ENCODE measurements at places on chromosomes 5 and 9.

DNA sequence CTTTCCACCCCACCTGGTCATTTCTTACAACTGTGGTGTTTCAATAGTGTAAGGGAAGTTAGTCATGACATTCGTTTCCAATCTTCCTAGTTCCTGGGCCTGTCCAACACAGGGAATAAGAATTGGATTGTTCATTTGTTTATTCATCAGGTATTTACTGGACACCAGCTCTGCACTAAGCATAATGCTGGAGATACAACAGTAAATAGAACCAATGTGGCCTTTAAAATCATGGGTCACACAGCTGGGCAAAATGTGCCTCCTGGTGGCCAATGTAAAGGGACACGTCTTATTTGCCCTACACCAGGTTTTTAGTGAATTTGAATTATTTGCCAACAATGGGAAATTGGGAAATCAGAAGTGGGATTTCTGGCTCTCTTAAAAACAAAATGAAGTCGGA lies 10.4 kb downstream of the ABLIM3 start:
- no peak for DNase-seq

DNA sequence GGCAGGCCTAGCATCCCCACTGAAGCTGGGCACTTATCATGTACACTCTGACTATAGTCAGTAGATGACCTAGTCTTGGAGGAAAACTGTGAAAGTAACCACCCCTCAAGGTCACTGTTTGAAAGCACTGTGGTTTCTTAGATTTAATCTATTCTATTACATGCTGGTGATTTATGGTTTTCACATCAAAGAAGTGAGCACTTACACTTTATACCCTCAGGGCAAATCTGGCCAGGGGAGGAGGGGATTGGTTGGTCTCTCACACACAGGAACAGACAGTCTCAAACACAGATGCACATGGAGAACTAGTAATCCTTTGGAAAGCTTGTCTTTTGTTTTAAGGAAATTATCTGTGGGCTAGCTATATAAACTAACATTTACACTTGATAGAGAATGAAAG lies 17.9 kb upstream of the SPIN1 start:
- DNase-seq, result no peak

- DNase-seq, result no peak
These were observed 3.6 kb upstream of the FUT7 start for GRCh38 chr9:137035507-137035834.

DNA sequence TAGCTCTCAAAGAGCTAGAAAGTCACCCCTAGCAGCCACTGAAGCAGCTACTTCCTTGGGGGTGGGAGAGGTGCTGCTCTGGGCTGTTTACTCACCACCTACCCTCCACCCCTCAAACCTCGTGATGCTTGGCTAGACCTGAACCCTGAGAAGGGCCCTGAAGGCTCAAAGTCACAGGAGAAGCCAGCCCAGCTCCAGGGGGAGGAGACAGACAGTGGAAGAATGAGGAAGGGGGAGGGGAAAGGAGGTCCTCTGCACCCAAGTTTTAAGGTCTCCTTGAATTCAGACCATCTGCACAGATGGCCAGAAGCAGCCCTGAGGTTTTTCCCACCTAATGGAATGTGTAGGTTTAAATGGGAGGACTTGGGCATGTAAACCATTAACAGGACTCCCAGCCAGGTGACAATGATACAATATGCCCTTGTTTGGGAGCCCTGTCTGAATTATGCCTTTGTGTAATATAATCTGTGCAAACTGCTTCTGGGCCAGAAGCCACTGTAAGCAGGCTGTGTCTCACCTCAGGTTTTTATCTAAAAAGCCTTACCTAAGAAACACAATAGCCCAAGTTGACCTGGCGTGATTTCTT lies 180.5 kb downstream of the PIK3R1 start:
- DNase-seq, result no peak

DNA sequence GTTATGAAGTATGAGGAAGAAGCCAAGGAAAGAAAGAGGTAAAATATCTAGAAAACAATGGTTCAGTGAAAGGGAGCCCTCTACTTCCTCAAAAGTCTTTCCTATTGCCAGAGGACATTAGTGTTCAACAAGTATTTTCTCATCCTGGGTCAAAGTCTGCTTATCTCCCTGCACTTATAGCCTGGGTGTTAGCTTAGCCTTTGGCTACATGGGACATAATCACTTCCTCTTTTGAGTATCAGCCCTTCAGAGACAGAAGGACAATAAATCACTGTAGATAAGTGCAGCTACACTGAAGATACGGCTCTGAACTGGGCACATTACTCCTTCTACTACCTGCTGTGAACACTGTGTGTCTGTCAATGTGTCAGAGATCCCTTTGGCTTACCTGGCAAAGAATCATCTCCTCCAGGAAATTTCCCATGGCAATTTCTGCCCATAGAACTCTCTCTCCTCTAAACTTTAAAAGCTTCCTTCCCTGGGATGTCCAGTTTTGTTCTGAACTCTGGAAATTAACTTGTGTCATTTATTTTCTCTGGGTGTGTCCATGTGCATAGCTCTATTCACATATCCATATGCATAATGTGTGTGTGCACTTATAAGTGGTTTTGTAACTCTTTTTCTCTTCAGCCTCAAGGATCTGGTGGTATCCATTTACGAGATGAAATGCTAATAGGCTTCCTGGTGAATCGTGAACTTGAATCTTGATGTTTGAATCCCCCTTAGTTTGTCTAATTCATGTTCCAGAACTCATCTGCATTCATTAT lies 30.0 kb upstream of the RECK start:
- no peak for DNase-seq

- peak; percentile 69 for DNase-seq
These were observed 27.0 kb upstream of the ERGIC1 start for GRCh38 chr5:172806897-172807672.

DNA sequence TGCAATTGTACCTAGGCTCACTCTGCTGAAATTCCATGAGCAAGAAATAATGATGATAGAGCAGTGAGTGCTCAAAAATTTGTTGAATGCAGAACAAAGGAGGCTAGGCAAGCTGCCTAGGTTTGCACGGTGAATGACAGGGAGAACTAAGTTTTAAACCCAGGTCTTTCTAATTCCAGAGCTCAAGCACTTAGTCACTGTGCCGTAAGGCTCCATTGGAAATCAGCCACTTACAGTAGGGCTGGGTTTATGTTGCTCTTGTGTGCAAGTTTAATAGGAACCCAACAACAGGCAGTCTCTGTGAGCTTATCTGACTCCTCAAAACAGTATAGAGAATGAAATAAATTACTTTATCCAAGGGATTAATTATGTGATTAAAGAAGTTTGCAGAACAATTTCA lies 147.0 kb downstream of the CSNK1G3 start:
- no peak for DNase-seq

GRCh38 chr5:172049226-172049796 lies 42.9 kb upstream of the FBXW11 start:
- no peak for DNase-seq

- DNase-seq, result no peak
These were observed 401.3 kb upstream of the DAB2 start for GRCh38 chr5:39826051-39826450.

DNA sequence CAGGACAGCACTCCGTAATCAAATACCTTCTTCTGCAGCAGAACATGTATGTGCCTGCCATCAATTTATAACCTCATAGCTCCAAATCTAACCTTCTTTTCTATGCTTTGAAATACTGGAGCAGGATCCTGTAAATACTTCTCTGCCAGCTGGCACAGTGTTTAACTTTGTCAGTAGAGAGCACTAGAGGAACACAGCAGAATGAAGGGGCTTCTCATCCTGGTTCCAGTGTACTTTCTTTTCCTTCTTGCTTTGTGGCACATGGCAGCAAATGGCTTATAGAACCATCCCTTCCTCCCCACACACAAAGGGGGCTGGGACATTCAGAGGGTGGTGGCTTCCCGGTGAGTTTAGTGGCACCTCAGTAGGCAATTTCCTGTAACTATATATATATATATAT lies 3.8 kb upstream of the FBXW11 start:
- DNase-seq, result no peak

DNA sequence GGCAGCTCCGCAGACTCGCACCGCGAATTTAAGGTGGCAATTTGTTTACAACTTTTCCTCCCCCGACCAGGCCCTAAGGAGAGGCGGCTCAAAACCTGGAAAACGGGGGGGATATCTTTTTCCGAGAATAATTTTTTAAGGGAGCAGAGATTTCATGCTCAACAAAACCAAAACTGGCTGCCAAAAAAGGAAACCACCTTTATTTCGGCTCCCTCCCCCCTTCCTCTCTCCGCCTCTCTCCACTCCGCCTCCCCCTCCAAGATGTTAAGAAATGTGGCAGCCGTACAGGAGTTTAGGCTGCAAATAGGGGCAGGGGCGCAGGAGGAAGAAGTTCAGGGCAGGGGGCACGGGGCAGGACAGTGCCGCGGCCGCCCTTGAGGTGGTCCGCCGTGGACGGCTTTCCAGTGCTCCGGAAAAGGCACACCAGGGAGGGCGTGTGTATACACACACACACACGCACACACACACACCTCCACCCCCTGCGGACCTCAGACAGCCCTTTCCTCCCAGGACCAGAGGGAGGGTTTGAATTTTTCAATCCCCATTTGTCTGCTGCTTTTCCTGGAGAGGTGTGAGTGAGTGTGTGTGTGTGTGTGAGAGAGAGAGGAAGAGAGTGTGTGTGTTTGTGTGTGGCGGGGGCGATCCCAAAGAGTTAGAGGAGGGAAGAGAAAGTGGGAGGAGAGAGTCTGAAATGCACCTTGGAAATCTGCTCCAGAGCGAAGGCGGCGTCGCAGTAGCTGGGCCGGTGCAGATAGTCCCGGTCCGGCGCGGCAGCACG lies 9.1 kb downstream of the PTCH1 start:
- peak; percentile 42 for DNase-seq

- no peak for DNase-seq
These were observed 39.7 kb downstream of the LMNB1 start for GRCh38 chr5:126816649-126817048.

DNA sequence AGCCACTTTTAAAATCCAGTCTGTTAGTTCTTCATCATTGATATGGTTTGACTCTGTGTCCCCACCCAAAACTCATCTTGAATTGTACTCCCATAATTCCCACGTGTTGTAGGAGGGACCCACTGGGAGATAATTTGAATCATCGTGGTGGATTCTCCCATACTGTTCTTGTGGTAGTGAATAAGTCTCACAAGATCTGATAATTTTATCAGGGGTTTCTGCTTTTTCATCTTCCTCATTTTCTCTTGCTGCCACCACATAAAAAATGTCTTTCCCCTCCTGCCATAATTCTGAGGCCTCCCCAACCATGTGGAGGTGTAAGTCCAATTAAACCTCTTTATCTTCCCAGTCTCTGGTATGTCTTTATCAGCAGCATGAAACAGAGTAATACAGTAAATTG lies 26.9 kb upstream of the SH3TC2 start:
- no peak for DNase-seq

DNA sequence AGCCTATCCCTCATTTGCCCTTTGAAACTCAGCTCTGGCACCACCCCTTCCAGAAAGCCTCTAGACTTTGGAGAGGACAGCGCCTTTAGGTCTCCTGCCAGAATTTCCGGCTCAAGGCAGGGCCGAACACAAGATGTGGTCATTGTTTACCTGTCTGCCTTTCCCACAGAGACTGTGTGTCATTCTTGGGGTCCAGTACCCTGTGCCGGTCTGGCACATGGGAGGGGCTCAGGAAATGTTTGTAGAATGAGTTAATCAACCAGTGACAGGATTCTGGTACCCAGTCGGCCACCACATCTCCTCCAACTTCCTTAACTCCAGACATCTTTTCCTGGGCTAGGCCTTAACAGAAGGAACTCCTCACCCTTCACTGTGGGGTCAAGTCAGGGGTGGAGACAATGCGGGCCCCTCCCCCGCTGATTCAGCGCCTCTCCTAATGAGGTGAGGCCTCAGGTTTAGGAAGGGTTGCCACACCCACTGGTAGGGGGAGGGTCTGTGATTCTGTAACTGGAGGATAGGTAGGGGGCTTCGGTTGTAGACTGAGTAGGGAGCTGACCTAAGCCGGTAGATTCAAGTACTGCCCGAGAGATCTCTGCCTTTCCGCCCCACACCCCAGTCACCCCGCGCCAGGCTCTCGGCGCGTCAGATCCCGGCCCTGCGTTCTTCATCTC lies 29.3 kb downstream of the PCDH1 start:
- no peak for DNase-seq
